ENCODE measurements at places on chromosomes 6 and 20.

GRCh38 chr20:32820698-32821377, 1.1 kb downstream of the MAPRE1 start:
- no peak for DNase-seq

- peak; percentile 57 for DNase-seq
Measured at GRCh38 chr6:169251371-169251802, 2.3 kb downstream of the THBS2 start.

- DNase-seq: no peak
Measured at GRCh38 chr6:142886431-142887170, 58.4 kb downstream of the HIVEP2 start.

DNA sequence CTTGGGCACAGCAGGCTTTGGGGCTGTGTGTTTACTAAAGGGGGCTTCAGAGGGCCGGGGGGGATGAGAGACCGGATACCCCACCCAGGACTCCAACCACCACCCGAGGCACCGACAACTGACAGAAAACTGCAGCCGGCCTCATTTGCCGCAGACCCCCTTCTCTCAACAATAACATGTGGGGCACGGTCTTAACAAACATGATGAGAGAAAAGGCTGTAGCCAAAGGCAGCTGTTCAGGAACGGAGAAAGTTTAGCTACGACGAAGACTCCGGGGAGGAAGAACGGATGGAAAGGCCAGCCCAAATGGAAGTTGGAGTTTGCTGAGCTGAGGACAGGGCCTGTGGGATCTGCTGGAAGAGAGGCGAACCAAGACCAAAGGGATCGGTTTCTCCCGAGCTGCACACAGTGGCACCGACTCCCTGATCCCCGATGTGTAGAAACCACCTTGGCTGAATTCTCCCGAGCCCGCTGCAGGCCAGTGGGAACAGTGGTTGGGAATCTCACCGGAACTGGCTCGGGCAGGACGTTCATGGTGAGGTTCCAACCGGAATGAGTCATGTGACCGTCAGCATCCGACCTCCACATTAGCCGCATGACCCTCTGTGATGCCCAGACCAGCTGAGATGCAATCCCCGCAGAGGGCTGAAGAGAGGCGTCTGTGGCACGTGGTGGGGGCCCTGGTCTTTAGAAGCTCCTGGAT, 359.3 kb downstream of the TAF4 start:
- DNase-seq: no peak

DNA sequence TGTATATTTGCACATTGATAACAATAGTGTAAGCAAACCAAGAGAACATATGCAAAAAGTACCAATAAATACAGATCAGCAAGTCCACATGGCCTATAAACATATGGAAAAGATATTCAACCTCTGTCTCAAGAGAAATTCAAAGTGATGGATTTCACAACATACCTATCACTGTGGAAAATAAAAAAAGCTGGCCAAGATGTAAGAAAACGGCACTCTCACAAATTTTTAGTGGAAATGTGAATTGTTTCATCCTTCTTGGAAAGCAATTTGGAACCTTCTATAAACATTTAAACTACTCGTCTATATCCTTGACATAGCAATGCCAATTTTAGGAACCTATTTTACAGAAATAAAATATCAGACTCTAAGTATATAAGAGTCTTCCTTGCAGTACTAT, 559.8 kb downstream of the QKI start:
- DNase-seq: no peak

GRCh38 chr20:34403063-34403827, 40.2 kb downstream of the ITCH start:
- DNase-seq: no peak

DNA sequence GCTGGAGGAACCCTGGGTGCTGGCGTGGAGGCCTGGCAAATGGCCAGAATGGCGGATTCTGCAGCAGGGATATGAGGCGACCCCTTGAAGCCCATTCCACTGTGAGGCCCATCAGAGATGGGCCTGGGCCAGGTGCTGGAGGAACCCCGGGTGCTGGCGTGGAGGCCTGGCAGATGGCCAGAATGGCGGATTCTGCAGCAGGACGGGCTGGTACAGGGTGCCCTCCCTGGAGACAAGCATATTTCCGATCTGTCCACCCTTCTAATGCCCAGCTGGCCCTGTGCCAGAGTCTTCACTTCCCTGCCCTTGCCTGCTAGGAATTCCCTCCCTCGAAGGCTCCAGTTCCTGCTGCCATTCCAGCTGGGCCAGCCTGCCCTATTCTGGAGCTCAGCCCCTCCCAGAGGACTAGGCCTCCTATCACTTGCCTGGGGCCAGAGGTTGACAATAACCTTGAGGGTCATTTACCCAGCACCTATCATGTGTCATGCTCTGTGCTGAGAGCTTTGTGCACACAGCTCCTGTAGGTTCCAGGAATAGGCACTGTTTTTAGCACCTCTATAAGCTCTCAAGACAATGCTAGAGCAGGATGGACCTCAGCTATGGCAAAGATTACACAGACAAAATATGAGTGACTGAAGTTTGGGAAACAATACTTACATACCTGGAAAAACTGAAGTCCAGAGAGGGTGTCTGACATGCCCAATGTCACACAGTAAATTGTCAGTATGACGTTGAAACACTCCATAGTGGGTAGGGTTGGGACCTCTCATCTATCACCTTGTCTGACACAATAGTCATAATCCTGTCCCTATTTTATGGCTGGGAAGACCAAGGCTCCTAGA, 21.4 kb downstream of the SUN5 start:
- peak; percentile 48 for DNase-seq

DNA sequence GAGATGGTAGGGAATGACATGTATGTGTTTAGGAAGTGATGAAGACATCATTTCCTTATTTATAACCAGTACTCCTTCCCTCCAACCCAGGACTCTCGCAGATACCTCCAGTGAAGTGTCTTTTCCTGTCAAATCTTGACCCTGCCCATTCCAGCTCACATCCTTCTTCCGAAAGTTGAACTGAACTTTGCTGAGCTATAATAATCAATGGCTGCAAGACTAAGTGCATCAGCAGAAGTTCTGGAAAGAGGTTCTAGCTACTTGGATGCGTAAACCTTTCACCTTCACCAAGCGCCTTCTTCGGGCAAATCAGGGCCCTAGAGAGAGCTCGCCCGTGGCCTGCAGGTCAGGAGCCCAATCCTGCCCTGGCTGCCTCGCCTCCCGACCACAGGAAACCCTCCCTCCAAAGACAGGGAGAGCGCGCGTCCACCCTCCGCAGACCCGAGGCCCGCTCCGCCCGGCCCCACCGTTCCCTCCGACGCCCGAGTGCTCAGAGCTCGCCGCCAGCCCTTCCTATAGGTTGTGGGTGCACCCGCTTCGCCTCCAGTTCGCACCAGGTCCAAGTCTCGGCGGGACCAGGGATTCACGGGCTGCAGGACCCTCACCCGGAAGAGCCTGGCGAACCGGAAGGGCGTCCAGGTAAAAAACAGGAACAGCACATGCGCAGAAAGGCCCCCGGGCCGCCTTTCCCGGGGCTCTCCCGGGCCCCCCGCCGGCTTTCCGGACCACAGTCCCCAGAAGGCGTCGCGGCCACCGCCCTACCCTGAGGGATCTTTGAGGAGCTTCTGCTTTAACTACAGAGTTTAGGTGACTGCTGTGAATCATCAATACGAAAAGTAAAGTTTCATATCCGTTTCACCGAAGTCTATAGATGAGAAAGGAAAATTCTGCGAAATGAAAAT, at the start of gene ZNF334:
Gene ZNF334 (minus strand): TSS at position 617 of the 902 bp plus-strand sequence. CDS start 1,457 bp downstream, outside the sequence.
- no peak for DNase-seq

- DNase-seq: no peak
Measured at GRCh38 chr20:36202891-36203338, 33.4 kb upstream of the AAR2 start.

GRCh38 chr6:154894902-154895301, 100.2 kb upstream of the TIAM2 start:
- DNase-seq: no peak

DNA sequence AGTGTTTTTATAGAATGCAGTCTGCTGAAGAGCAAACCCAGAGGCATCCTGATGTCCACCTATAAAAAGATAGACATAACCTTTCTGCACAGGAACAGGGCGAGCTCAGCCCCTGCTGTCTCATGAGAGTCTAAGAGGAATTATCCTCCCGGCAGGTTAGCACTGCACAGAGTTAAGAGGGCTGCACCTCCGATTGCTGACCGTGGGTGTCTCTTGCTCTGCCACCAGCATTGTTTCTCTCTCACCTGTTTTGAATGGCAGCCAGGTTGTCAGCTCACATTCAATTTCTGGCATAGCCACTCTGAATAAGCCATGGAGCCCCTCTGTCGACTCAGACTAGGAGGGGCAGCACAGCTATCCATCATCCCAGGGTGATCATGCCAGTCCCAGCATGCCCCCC, 211.2 kb downstream of the PHACTR1 start:
- no peak for DNase-seq

DNA sequence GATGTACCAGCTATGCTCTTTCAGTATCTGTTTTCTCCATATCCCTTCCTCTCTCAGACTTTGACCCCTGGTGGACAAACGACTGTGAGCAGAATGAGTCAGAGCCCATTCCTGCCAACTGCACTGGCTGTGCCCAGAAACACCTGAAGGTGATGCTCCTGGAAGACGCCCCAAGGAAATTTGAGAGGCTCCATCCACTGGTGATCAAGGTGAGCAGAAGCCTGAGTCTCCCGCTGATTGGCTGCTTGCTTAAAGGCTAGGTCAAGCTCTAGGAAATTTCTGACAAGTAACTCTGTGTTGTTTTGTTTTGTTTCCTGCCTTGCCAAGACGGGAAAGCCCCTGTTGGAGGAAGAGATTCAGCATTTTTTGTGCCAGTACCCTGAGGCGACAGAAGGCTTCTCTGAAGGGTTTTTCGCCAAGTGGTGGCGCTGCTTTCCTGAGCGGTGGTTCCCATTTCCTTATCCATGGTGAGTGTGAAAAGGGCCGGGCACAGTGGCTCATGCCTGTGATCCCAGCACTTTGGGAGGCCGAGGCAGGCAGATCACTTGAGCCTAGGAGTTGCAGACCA, 28.6 kb downstream of the C6orf89 start:
- no peak for DNase-seq

DNA sequence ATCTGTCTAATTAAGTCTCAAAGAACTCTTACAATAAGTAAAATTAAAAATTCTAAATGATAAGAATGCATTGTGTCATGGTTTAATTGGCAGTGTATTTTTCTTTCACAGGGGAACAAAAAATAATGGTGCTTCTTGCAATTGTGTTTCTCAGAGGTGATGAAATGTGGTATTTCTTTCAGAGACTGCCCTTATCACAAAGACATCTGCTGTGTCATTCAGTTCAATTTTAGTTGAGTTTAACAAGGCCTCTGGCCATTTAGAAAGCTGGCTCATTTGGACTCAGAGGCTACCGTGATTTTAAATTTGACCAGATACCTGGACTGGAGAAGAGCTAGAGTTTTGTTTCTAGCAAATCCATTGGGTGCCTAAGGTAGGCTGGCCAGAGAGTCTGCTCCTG, 23.6 kb upstream of the ZNF831 start:
- DNase-seq: no peak

DNA sequence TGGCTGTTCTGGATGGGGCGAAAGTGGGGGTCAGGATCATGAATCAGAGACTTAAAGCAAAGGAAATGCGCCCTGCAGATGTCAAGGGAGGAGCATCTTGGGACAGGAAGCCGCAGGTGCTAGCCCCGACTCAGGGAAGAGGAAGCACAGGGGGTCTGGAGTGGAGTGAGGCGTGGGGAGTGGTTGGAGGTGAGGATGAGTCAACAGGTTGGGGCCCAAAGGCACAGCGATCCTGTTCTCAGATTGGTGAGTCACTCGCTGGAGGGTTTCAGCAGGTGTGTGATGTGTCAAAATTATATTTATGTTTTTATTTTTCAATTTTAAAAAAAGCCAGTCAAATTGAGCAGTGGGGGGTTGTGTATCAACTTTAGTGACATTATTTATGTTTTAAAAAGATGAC, 19.0 kb downstream of the PACSIN1 start:
- no peak for DNase-seq

GRCh38 chr6:97677626-97678025, 394.6 kb upstream of the MMS22L start:
- DNase-seq: no peak

- no peak for DNase-seq
Measured at GRCh38 chr6:169370666-169371343, 117.2 kb upstream of the THBS2 start.

DNA sequence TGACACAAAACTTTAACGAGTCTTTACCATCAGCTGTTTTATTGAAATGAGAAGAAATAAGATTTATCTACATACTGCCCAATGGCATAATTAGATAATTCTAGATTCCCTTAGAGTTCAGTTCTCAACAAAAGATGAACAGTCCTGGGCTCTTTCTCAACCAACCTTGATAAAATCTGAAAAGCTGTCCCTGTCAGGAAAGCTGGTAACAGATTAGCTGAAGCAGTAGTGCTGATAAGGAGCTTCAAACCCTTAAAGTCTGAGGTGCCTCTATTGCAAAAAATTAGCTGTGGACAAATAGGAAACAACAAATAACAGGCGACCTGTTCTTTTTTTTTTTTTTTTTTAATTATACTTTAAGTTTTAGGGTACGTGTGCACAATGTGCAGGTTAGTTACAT, 35.9 kb upstream of the FAM135A start:
- no peak for DNase-seq

GRCh38 chr6:27879837-27880236, 32.4 kb downstream of the OR2B2 start:
- no peak for DNase-seq

GRCh38 chr6:129638055-129638684, 71.8 kb downstream of the ARHGAP18 start:
- no peak for DNase-seq

DNA sequence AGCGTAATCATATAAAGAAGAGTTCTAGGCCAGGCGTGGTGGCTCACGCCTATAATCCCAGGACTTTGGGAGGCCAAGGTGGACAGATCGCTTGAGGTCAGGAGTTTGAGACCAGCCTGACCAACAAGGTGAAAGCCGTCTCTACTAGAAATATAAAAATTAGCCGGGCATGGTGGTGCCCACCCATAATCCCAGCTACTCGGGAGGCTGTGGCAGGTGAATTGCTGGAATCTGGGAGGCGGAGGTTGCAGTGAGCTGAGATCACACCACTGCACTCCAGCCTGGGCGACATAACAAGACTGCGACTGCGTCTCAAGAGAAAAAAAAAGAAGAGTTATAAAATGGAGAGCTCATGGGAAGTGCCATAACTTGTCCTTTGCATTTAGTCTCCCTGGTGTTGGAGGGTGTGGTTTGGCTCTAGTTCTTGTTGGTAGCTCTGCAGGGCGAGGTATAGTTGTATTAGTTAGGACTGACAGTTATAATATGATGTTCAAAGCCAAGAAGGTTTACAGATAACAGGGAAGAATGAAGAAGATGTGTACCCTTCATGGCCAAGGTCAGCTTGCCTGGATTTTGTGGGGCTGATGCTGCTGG, 54.8 kb downstream of the UTRN start:
- no peak for DNase-seq

DNA sequence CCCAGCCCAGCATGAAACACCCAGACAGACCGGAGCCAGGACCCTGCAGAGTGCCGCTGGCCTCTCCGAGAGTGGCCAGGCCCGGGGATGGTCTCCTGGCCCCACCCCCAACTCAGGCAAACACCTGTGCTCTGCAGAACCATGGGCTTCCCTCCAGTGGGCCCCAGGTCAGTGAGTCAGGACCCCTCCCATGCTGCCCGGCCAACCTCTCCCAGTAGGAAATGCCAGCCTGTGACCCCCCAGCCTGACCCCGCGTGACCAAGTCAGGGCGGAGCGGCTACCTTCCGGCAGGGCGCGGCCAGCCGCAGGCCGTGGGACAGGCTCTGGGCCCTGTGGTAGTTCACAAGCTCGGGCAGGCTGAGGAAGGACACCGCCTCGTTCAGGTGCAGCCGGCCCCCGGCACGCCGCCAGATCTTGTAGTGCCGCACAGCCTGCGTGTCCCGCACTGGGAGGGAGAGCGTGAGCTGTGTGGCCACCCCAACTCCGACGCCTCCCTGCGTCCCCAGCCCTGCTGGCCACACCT, 3.2 kb downstream of the PTK6 start:
- DNase-seq: no peak

Measured in suprapubic skin (tissue), 4 donors.